ENCODE measurements at places on chromosomes 12 and 14. TPM values are rescaled to one million over a fixed set of nuclear protein-coding genes. Genes with fewer than 3 reads are reported as not detected.

The TBC1D30 gene
- total RNA-seq = 1.9 TPM

The TEX52 gene
- total RNA-seq = not detected

The NUDT14 gene
- 31.1 TPM for total RNA-seq

The PRH2 gene
- total RNA-seq = not detected

The INHBC gene
- not detected for total RNA-seq

The PTPRO gene
- total RNA-seq = 0.07 TPM

The TCP11L2 gene
- total RNA-seq = 39.3 TPM

The A2M gene
- total RNA-seq = not detected

The MYBPC1 gene
- not detected for total RNA-seq

The LHX5 gene
- total RNA-seq = under 0.01 TPM

The HECTD4 gene
- 16.7 TPM for total RNA-seq

The C1QL4 gene
- under 0.01 TPM for total RNA-seq

The DIO2 gene
- total RNA-seq = 0.68 TPM

The RILPL2 gene
- 4.1 TPM for total RNA-seq

The MAP3K9 gene
- total RNA-seq = 12.6 TPM

The FOXN4 gene
- not detected for total RNA-seq

The SERPINA9 gene
- total RNA-seq = not detected

The KRT73 gene
- not detected for total RNA-seq

The GZMH gene
- not detected for total RNA-seq

The AEBP2 gene
- total RNA-seq = 18.5 TPM

The VAMP1 gene
- 1.6 TPM for total RNA-seq

The PHLDA1 gene
- 116 TPM for total RNA-seq

The CLEC1B gene
- total RNA-seq = not detected

The OR11H6 gene
- not detected for total RNA-seq

The COX6A1 gene
- total RNA-seq = 381 TPM

The LBHD2 gene
- not detected for total RNA-seq

The FUT8 gene
- 42.2 TPM for total RNA-seq
